Astrocyte of the spinal cord (primary cell): ENCODE measurements at places on chromosomes 11 and 22.

DNA sequence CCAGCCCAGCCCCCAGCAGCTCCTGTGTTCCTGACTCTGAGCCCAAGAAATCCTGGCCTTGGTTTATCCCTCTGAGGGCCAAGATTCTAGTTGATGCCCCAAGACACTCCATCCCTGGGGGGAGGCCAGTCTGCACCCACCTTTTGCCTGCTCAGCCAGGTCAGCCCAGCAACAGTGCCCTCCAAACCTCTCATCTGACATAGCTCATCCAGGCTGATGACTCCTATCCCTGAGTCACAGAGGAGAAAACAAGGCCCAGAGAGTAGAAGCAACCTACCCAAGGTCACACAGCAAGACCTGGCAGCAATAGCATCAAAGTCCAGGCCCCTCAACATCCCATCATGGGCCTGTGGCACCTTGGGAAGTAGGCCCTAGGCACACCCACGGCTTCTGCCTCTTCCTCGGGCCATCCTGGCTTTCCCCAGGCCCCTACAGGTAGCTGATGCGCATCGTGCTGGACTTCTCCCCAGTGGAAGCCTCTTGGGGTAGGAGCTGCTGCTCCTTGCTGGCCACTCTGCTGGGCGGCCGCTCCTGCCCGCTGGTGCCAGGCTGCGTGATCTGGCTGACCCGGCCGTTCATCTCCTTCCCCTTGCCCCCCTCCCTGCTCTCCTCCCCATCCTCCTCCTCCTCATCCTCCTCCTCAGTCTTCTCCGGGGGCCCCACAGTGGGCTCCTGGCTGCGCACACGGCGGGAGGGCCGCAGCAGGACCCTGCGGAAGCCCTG is 6.0 kb downstream of the SSTR3 start:
- no peak for DNase-seq

- DNase-seq, result no peak
Observed at GRCh38 chr22:42877597-42878340, 20.7 kb upstream of the ARFGAP3 start.

DNA sequence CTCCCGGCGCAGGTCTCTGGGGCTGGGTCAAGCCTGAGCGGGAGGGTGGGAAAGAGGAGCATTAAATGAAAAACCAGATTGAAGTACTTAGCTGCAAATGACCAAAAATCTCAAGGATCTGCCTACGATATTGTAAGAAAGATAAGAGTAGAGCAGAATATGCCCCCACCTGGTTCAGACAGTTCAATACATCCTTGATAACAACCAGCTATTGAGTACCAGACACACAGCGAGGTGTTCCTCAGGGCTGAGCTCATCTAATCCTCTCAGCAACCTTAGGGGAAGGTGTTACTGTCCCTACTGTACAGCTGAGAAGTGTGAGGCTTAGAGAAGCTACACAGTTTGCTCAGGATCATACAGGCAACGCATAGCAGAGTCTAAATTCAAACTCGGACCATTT is 27.4 kb upstream of the HMGXB4 start:
- no peak for DNase-seq

DNA sequence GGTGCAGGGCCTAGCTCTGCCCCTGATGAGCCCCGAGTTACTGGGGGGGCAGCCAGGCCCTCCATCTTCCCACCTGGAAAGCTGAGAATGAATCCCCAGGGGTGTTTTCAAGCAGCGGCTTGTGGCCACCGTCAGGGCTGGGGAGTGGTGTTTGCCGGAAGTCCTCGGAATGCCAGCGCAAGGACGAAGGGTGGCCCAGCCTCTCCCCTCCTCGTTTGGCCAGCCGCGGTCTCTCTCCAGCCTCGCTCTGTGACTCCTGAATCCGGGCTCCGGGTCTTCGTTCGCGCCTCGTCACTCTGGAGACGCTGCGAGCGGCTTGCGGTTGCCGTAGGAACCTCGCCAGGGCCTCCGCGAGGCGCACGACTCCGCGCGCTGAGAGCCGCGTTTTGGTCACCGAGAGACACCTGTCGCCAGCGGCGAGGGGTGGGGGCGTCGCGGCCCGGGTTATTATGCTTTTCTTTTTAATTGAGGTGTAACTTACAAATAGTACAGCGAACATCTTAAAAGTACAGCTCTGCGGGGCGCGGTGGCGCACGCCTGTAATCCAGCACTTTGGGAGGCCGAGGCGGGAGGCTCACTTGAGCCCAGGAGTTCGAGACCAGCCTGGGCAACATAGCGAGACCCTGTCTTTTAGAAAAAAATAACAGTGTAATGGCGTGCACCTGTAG is 6.3 kb upstream of the KDELR3 start:
- peak; percentile 82 for DNase-seq

- no peak for DNase-seq
Observed at GRCh38 chr11:64602466-64603070, 11.5 kb downstream of the SLC22A12 start.

DNA sequence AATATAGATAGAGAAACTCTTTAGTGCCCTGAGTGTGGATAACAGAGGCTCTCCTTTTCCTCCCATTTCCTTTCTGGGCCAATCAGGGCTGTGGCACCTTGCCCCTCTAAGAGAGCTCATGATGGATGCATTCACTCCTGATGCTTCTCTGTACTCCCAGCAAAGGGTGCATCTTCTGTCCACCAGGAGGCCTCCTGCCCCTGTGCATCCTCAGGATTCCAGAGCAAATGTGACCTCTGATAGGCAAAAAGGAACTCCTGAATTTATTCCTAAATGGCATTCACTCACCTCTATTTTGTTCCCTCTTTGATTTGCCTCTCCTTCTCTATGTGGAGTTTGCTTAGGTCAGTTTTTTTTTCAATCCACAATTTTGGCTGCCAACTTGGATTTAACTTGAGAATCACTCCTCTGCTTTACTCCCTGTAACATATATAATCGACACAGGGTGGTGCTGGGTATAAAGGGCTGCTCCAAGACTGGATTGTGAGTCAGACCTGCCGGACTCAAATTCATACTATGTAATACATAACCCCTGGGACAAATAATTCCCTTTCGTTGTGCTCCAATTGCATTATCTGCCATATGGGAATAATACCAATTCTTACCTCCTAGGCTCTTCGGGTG is 1.1 kb upstream of the MRGPRX4 start:
- DNase-seq, result no peak

DNA sequence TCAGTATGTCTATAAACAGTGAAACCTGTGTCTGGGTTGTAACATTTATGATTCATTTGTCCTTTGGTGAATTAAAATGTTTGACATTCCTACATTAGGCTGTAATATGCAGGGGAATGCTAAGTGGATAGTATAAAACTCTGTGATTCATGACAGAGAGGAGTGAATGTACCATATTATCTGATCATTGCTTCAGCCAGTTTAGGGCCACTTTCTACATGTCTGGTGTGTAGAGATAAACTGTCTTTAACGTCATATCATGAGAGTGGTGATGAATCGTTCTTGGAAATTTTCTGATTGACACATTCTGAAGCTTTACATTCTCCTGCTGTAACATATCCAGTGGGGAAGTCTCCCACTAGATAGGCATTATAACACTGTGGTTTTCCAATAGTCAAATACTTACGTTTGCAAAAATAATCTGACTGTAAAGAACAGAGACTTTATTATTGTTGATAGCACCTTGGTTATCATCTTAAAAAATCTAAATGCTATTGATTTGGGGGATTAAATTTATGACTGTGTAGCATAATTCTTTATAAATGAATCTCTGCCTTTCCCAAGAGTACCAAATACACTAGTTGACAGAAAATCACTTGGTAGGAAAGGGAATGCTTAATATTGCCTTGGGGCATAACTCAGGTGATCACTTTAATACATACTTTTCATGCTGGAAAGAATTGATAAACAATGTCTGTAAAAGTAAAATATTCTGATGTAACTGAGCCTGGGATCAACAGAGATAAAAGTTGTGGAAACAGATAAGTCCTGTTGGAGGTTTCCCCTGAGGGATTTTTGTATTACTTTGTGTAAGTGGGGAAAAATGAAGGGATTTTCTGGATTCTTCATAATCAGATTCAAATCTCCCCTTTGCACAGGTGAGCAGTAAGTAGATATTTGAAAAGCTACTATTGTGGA is 427.9 kb downstream of the JRKL start:
- DNase-seq, result peak; percentile 0

GRCh38 chr22:42962295-42963230 is 52.4 kb downstream of the PACSIN2 start:
- DNase-seq, result no peak

DNA sequence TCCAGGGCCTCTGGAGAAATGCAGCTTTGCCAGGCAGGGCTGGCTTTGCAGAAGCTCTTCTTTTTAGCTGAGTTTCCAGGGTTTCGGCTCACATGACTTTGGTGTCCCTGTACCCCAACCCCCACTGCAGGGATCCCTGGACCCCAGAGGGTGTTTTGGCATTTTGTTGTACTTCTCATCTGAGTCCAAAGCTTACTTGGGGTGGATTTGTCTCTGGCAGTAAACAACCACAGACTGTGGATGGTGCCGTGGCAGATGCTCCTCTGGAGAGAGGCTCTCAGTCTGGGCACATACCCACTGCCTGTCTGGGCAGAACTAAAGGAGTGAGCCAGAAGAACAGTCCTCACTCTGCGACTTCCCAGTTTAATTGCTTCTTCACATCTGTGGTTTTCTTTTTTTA is 49.6 kb downstream of the COMMD9 start:
- DNase-seq, result no peak

GRCh38 chr22:32476281-32477195 is 1.9 kb downstream of the FBXO7 start:
- no peak for DNase-seq

GRCh38 chr11:133219543-133219942 is 312.8 kb downstream of the OPCML start:
- DNase-seq, result no peak

GRCh38 chr11:93289782-93290463 is 40.6 kb upstream of the DEUP1 start:
- DNase-seq, result no peak

DNA sequence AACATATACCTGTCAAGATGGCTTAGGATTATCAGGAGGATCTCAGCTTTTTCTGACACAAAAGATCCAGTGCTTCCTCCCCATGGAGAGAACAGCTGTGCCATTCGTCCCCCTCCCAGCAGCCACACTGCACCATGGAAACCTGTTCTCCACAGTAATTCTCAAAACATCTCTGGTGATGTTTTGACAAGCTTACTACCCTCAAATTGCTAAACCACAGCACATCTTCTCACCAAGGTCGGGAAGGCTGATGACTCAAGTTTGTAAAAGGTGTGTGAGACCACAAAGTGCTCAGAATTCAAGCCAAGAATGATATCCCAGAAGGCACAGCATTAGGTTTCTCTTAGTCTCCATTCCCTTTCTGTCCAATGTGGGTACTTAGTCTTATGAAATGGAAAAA is 3.9 kb upstream of the RAB38 start:
- DNase-seq, result peak; percentile 84

GRCh38 chr11:101436511-101437142 is 147.2 kb downstream of the TRPC6 start:
- DNase-seq, result peak; percentile 47

DNA sequence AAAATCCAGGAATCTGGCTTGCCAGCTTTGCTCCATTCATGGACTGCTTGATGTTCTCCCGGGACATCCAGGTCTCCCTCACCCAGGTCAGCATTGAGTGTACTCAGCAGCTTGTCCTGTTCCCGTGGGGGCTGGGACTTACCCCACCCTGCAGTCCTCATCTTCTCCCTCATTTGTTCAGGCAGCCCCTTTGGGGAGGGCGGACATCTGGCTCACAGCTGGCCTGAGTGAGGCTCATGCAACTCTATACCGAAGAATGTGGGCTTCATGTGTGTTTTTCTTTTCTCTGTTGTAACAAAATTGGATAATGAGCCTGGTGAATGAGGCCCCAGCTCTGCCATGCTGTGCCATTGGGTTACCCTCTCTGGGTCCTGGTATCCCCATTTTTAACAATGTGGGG is 227.7 kb upstream of the TENM4 start:
- no peak for DNase-seq

- no peak for DNase-seq
Observed at GRCh38 chr11:64502634-64503033, 88.4 kb upstream of the SLC22A12 start.

GRCh38 chr11:12170984-12171383 is 60.6 kb downstream of the MICAL2 start:
- peak; percentile 91 for DNase-seq

GRCh38 chr22:43828998-43829782 is 17.1 kb upstream of the EFCAB6 start:
- DNase-seq, result peak; percentile 29
